ENCODE measurements at places on chromosomes 7 and 10.

GRCh38 chr7:116271963-116272886, 61.9 kb downstream of the TES start:
- no peak overlapping the region for H3K27ac ChIP-seq
- H3K27me3 ChIP-seq, result peaks cover 40% of the 10 kb centered on the region
- no peak overlapping the region for H3K4me3 ChIP-seq
- peak; percentile 45 for DNase-seq
- H3K4me1 ChIP-seq, result peaks cover 8% of the 10 kb centered on the region
- H3K36me3 ChIP-seq, result no peaks in the 10 kb centered on the region

GRCh38 chr7:90749774-90750173, 153.7 kb downstream of the CDK14 start:
- no peak overlapping the region for H3K27ac ChIP-seq
- DNase-seq, result no peak
- H3K4me1 ChIP-seq, result no peaks in the 10 kb centered on the region
- no peaks in the 10 kb centered on the region for H3K27me3 ChIP-seq
- H3K4me3 ChIP-seq, result no peak overlapping the region

GRCh38 chr10:47277352-47278151, 22.4 kb upstream of the GDF10 start:
- DNase-seq, result peak; percentile 74
- peaks cover 3% of the 10 kb centered on the region for H3K36me3 ChIP-seq
- peaks cover 22% of the 10 kb centered on the region for H3K4me1 ChIP-seq

- DNase-seq, result no peak
- H3K4me3 ChIP-seq, result no peak overlapping the region
- H3K36me3 ChIP-seq, result peaks cover 18% of the 10 kb centered on the region
- H3K4me1 ChIP-seq, result no peaks in the 10 kb centered on the region
- no peaks in the 10 kb centered on the region for H3K27me3 ChIP-seq
- no peak overlapping the region for H3K27ac ChIP-seq
Observed at GRCh38 chr10:74705358-74705980, 120.9 kb upstream of the KAT6B start.

DNA sequence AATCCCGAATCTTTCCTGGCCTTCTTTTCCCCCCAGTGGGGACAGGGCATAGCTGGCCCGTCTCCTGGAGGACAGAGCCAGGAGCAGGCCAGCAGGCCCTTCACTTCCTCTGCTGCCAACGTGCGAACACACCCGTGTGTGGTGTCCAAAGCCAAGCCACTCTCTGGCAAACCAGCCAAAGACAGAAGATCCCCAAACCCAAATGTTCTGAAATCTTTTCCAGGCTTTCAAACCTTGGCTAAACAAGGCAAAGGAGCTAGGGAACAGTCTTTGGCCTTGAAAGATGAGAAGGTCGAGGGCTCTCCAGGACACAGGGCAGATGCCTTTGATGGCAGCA, 63.0 kb downstream of the PROSER2 start:
- H3K27me3 ChIP-seq, result no peaks in the 10 kb centered on the region
- H3K4me3 ChIP-seq, result no peak overlapping the region
- H3K4me1 ChIP-seq, result peaks cover 17% of the 10 kb centered on the region
- DNase-seq, result no peak

- no peak overlapping the region for H3K27ac ChIP-seq
- H3K4me1 ChIP-seq, result no peaks in the 10 kb centered on the region
- DNase-seq, result no peak
- H3K4me3 ChIP-seq, result no peak overlapping the region
- no peaks in the 10 kb centered on the region for H3K36me3 ChIP-seq
- no peaks in the 10 kb centered on the region for H3K27me3 ChIP-seq
Observed at GRCh38 chr7:52639981-52640380, 395.5 kb upstream of the POM121L12 start.

- no peaks in the 10 kb centered on the region for H3K4me1 ChIP-seq
- no peak overlapping the region for H3K27ac ChIP-seq
- peaks cover 28% of the 10 kb centered on the region for H3K27me3 ChIP-seq
- H3K36me3 ChIP-seq, result no peaks in the 10 kb centered on the region
Observed at GRCh38 chr10:69663369-69663947, 33.4 kb downstream of the FAM241B start.

DNA sequence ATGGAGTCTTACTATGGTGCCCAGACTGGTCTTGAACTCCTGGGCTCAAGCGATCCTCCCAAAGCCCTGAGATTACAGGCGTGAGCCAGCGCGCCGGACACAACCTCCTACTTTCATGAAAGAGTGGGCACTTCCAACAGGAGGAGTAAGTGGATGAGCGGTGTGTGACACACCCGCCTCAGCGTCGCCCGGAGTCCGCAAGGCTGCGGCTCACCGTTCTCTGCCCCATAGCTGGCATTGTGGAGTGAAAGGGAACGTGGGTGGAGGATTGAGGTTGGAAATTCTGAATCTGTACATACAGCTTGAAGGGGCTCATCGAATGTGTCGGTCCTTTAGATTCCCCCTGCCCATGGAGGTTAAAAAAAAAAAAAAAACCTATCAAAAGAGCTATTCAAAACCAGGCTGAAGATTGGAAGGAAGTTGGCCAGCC, 524 bp upstream of the PRXL2A start:
- DNase-seq, result peak; percentile 47
- no peak overlapping the region for H3K27ac ChIP-seq
- H3K36me3 ChIP-seq, result no peaks in the 10 kb centered on the region
- peaks cover 10% of the 10 kb centered on the region for H3K4me1 ChIP-seq
- H3K27me3 ChIP-seq, result peaks cover 19% of the 10 kb centered on the region

- peak overlapping the region; percentile 98 for H3K4me3 ChIP-seq
- H3K36me3 ChIP-seq, result peaks cover 44% of the 10 kb centered on the region
- no peak for DNase-seq
- peak overlapping the region; percentile 96 for H3K27ac ChIP-seq
Observed at GRCh38 chr10:100184840-100185239, 989 bp downstream of the ERLIN1 start.

GRCh38 chr7:102005933-102006480, 188.6 kb downstream of the CUX1 start:
- no peak overlapping the region for H3K4me3 ChIP-seq
- H3K27ac ChIP-seq, result no peak overlapping the region
- H3K4me1 ChIP-seq, result no peaks in the 10 kb centered on the region
- no peaks in the 10 kb centered on the region for H3K27me3 ChIP-seq

DNA sequence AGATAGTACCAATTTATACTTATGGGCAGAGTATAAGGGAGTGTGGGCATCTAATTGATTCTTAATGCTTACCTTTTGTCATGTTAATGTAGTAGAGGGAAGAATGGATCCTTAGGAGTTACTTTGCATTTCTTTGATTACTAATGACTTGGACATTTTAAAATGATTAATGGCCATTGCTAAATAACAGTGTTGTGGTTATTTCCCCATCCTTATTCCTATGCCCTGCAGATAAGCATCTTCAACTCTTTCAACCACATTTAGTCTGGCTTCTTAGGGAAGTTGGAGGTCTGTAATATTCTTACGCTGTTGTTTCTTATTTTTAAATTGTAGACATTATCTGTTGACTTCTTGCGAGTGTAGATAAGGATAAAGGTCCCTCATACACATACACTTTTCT, 37.2 kb downstream of the KAT6B start:
- no peaks in the 10 kb centered on the region for H3K27me3 ChIP-seq
- no peak overlapping the region for H3K4me3 ChIP-seq
- H3K27ac ChIP-seq, result no peak overlapping the region
- H3K4me1 ChIP-seq, result peaks cover 3% of the 10 kb centered on the region
- DNase-seq, result no peak

DNA sequence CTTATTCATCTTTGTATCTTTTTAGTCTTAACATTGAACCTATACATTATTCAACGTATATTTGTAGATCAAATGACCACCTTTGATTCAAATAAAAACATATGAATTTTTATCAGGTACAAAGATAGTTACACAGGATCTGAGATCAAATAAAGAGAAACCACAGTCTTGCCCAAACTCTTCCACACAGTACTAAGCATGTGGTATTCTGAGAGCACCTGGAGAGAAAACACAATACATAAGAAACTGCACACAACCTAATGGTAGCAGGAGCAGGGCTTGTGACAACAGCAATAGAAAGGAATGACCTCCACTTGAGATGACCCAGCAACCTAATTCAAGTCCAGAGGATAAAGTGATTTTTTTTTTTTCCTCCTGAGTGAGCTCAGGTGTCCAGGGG, 6.5 kb upstream of the WASL start:
- DNase-seq, result no peak
- H3K4me3 ChIP-seq, result no peak overlapping the region
- H3K27me3 ChIP-seq, result no peaks in the 10 kb centered on the region
- no peaks in the 10 kb centered on the region for H3K36me3 ChIP-seq

DNA sequence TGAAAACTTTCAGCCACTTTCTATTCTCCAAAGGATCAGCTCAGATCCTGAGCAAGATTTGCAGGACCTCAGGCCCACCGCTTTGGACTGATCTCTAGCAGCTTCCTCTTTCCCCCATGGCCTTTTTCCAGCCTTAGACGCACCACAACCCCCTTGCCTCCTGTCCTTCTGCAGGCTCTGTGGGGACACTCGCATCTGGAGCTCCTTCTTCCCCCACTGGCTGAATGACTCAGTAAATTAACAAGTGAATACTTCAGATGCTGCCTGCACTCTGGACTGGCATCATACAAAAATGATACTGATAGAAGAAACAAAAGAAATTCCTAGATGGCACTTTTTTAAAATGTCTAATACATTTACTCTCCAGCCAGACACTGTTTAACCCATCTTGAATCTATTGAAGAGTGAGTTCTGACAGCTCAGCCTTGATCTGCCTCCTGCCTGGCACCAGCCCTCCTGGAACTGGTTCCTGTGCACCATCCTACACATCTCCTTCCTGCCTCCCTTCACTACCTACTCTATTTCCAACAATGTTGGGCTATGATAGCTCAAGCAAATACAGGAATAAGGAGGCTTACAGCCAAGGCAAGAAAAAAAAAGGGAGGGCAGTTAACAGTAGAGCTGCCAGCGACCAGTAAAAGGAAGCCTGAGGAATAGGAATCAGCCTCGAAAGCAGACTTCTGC, 3.3 kb downstream of the FRMPD2 start:
- H3K27ac ChIP-seq, result no peak overlapping the region
- peaks cover 23% of the 10 kb centered on the region for H3K27me3 ChIP-seq
- H3K4me1 ChIP-seq, result no peaks in the 10 kb centered on the region
- no peak for DNase-seq

DNA sequence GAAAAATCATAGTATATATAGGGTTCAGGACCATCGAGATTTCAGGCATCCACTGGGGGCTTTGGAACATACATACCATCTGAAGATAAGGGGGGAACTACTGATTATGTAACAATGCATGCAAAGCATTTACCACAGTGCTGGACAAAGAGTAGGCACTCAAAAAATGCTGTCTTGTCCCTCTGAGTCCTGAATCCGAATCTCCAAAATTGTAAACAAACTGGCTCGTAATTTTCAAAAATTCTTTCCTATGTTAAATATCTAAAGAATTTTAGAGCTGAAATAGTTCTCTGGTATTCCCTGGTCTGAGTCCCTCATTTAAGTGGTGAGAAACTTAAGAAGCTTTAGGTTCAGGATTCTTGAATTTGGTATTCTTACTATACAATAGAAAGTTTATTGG, 167.8 kb upstream of the ASAH2 start:
- H3K36me3 ChIP-seq, result peaks cover 14% of the 10 kb centered on the region
- H3K4me1 ChIP-seq, result peaks cover 63% of the 10 kb centered on the region
- peak overlapping the region; percentile 90 for H3K27ac ChIP-seq
- H3K4me3 ChIP-seq, result peak overlapping the region; percentile 90
- no peaks in the 10 kb centered on the region for H3K27me3 ChIP-seq
- DNase-seq, result no peak

GRCh38 chr7:80054356-80054755, 80.3 kb upstream of the GNAI1 start:
- no peaks in the 10 kb centered on the region for H3K27me3 ChIP-seq
- no peak for DNase-seq
- no peaks in the 10 kb centered on the region for H3K36me3 ChIP-seq
- H3K4me3 ChIP-seq, result no peak overlapping the region

DNA sequence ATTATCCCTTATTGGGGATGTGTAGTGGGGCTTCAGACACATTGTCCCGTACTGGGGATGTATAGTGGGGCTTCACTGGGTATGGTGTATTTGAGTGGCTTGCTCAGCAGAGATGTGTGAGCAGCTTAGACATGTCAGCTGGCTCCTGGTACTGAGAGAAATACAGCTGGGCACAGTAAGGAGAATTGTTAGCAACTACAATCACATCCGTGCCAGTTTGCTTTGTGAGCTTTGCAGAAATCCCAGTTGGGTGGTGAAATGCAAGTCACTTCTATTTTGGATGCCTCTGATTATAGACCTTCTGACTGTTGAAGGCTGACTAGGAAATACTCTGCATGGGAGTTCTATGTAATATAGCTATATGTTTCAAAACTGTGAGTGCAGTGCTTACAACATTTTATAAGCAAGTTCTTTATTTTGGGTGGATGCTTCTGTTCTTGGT, 10.8 kb downstream of the CCNY start:
- no peak for DNase-seq
- H3K27me3 ChIP-seq, result no peaks in the 10 kb centered on the region
- no peak overlapping the region for H3K4me3 ChIP-seq
- peaks cover 58% of the 10 kb centered on the region for H3K4me1 ChIP-seq
- H3K27ac ChIP-seq, result no peak overlapping the region
- H3K36me3 ChIP-seq, result peaks cover 12% of the 10 kb centered on the region

DNA sequence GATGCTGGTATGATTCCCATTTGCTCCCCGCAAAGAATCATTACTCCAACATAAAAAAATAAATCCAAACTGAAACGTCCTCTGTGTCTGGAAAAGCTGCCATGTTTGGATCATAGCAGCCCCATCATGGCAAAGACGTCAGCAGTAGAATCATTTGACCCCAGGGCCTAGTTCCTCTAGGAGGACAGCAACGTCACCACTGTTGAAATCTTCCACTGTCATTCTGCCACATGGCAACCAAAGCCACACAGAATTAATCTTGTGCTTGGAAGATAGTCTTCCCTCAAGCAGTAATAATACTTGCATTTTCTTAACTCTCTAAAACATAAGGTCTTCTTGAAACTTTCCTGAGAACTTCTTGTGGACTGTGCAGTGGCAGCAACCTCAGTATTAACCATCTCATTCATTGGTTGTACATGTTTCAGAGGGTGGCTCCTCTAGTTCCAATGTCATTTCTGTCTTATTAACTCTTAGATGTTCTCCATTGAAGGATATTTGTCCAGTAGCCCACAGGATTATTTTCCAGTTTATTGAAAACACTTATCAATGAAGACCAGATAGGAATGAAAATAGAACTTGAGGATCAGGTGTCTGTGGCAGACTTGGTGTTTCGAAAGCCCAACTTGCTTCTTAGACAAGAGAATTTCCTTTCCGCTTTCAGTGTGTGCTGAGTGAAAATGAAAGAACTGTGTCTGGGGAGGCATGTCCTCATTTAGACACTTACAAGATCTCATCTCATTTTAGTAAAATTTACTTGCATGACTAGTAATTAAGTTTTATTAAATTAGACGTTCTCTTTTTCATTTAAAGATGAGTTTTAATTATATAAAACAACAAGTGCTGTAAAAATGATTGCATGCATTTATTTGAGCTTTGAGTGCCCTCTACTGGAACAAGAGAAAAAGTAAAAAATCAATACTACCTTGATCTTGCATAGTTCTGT, 28.9 kb upstream of the INHBA start:
- peaks cover 16% of the 10 kb centered on the region for H3K27me3 ChIP-seq
- H3K36me3 ChIP-seq, result no peaks in the 10 kb centered on the region
- no peak for DNase-seq
- peaks cover 11% of the 10 kb centered on the region for H3K4me1 ChIP-seq
- no peak overlapping the region for H3K4me3 ChIP-seq
